KG1 (cell line): ENCODE measurements at places on chromosomes 7 and 10.
A peak's percentile ranks its signal among the peaks of the same experiment; 100 is the strongest.

DNA sequence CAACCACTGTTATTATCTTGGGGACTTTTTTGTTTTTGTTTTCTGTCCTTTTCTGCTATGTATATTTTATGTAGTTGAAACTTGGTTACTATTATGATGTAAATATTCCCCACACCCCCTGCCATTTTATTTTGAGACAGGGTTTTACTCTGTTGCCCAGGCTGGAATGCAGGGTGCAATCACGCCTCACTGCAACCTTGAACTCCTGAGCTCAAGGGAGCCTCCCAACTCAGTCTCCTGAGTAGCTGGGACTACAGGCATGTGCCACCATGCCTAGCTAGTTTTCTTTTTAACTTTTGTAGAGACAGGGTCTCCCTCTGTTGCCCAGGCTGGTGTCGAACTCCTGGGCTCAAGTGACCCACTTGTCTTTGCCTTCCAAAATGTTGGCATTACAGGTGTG, 18.0 kb downstream of the GSTO2 start:
- DNase-seq = no peak

- no peak for DNase-seq
Observed at GRCh38 chr10:34320265-34320664, 494.8 kb downstream of the PARD3 start.

DNA sequence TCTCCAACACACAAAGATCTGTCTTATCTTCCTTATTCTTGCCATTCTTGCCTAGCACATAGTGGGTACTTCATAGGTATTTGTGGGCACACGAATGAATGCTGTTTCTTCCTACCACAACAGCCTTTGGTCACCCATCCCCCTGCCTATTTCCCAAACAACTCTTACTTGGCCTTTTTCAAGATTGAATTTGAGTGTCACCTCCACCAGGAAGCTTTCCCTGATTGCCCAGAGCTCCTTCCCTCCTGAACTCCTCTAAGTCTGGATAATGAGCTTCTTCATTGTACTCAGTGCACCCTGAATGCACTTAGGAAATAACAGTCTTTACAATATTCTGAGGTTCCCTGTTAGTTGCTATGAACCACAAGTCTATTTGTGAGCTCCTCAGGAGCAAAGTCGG, 11.6 kb upstream of the PDZD8 start:
- no peak for DNase-seq

- no peak for DNase-seq
Observed at GRCh38 chr10:123781324-123781900, 110.2 kb downstream of the CPXM2 start.

DNA sequence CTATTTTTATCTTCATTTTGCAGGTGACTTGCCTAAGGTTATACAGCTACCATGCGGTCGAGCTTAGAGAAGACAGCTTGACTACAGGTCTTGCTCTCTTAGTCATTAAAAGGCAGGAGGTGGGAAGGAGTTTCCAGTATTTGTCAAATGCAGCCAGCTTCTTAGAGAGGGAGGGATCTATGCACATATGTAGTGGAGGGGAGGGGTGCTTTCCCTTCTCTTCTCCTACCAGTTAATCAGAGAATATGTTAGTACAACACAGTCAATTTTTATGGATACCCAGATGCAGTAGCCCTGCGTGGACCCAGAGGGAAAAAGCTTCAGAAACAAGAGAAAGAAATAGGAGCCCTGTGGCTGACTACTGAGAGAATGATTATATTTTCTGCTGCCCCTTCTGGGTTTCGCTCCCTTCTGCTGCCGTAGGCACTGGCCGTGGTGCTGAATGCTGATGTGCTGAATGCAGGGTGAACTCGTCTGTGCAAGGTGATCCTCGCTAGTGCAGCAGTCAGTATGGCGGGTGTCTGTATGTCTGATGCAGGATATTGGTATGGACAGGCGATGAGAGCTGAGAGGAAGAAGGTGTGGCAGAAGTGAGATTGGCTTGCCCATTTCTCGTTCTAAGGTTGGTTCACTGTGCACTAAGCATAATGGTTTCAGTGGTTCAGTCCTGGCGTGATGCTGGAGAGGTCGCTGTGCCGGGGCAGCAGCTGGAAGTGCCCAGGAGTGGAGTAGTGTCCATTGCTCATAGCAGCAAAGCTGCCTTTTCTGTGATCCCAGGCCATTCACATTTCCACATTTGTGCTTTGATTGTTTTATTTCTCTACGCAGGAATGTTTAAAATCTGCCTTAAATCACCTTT, 189.2 kb upstream of the PODXL start:
- no peak for DNase-seq

- DNase-seq = no peak
Observed at GRCh38 chr7:117698018-117698417, 175.2 kb downstream of the CTTNBP2 start.

GRCh38 chr7:46133072-46133471, 212.0 kb upstream of the IGFBP3 start:
- DNase-seq = no peak

DNA sequence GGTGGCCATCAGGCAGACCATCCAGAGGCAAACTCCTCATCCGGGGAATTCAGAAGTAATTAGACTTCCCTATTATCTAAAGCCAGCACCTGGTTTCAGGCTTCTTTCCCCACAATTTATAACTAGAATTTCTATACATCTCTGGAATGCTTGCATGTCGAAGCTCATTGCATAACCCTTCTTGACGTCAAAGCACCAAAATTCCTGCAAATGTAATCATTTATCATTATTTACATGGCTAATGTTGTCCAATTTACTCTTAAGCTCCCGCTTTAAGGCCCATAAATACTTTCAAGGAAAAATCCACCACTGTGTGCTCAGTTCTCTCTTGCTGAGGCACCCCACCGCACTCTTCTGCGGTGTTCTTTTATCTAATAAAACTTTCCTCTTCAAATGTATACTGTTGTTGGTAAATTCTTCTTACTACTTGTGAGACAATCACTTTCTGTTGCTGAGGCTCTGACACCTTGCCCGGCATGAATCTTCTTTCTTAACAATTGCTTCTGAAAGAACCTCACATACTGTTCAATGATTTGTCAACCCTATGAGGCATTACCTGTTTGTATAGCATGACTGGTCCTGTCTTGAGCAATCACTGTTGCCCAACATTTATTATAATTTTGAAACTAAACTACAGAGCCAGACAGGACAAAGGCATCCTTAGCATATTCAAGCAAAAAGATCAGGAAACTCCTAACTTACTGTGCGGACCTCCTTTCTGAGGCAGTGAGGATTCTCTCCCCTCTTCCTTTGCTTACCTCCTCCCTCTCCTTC, 17.4 kb upstream of the GPR141 start:
- no peak for DNase-seq

DNA sequence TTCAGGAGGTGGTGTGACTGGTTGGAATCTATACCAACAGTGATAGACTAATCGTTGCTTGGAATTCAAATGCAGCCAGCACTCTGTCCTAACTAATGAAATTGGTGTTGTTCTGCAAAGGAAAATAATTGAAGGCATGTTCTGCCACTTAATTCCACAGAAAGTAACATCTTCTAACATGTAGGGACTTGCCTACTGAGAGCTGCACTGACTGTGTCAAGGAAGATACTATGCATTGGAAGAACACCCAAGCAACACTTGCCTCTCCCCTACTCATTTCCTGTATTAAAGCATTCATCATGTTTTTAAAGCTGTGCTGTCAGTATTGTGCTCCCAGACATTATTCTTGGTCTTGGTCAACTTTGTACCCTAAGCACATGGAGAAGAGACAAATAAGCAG, 2.7 kb upstream of the CYP3A7 start:
- DNase-seq = no peak

- no peak for DNase-seq
Observed at GRCh38 chr10:48612236-48612943, 7.5 kb upstream of the ARHGAP22 start.

GRCh38 chr7:128007303-128007680, 23.9 kb downstream of the LRRC4 start:
- DNase-seq = no peak

DNA sequence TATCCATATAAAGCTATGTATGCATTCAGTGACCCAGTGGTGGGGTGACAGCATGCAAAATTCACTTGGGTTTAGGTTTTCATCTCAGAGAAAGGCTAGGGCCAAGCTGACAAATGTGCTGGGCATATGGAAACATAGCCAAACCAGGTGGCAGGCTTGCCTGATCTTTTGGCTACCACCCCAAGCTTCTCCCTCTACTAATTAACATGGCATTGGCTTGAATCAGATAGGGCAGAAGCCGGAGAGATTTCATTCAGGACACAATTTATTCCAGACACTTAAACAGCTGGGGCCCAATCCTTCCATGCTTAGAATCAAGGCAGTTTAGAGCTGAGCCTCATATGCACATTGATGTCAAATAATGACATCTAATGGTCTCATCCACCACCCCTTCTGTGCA, 95.5 kb upstream of the AGK start:
- no peak for DNase-seq

DNA sequence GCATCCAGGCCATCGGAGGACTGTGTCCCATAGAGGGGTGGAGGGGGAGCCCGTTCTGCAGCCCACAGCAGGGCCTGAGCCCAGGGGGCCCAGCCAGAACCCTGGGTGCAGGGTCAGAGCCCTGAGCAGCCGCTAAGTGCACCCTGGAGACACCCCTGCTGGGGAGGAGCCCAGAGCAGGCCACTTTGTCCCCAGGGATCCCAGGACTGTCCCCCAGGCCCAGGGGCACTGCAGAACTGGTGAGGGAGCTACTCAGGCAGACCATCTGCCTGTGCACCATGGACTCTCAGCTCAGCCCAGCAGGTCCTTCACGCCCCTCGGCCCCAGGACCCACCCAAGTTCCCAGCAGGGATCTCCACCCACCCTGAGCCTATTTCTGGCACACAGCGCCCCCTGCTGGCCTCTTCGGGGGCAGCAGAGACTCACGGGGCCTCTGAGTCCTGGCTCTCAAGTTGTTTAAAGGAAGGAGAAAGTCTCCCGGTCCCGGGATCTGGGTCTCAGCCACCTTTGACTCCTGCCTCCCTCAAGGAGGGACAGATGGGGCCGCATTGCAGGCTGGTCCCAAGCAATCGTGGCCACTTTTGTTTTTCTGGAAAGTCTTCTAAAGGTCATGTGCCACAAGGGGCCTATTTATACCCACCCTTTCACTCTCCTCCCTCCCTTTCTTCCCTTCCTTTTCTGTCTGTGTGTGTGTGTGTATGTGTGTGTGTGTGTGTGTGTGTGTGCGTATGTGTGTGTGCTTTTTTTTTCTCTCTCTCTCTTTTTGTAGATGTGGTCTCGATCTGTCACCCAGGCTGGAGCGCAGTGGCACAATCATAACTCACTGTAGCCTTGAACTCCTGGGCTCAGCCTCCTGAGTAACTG, 90.3 kb downstream of the MYL10 start:
- peak; percentile 0 for DNase-seq

DNA sequence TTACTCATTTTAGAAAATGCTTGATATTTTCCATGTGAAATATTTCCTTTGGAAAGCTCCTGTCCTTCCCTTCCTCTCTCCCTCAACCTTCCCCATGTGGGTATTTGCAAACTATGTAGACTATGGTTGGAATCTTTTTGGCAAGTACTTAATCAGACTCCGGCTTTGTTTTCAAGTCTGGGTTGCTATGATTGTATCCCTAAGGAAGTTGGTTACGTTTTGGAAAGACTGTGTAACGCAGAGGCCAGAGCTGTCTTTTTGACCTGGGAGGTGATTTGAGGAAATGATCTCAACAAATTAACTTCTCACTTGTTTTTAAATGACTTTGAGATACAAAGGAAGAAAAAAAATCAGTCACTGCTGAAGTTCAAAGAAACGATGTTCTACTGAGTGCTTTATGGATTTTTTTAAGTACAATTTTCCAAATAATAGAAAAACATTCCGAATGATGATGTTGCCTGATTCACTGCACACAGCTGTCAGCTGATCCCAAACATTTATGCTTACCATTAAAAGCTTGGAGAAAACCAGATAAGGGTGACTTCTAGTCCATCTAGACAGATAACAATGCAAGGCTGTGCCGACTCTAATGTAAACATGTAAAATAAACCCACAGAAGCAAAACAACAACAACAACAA, 145.5 kb upstream of the CELF2 start:
- DNase-seq = no peak

DNA sequence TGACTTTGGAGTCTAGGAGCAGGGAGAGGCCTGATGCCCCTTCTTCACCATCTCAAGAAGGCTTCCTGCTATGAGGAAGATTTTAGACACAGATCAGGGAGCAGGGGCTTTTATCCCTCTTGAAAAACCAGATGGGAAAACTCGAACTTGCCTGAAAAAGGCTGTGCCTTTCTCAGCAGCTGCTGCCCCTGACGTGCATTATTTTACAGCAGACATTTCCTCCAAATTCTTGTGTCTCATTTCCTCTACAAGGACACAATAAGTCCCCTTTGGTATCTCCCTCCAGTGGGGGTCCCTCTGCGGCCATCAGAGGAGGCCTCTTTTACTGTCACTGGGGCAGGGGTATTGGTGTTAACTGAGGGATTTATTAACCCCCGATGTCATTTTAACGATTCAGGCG, 38.0 kb upstream of the AQP1 start:
- DNase-seq = no peak

GRCh38 chr10:122570920-122571319, 10.4 kb downstream of the DMBT1 start:
- DNase-seq = no peak

GRCh38 chr7:132646052-132646451, 69.8 kb upstream of the PLXNA4 start:
- DNase-seq = no peak

DNA sequence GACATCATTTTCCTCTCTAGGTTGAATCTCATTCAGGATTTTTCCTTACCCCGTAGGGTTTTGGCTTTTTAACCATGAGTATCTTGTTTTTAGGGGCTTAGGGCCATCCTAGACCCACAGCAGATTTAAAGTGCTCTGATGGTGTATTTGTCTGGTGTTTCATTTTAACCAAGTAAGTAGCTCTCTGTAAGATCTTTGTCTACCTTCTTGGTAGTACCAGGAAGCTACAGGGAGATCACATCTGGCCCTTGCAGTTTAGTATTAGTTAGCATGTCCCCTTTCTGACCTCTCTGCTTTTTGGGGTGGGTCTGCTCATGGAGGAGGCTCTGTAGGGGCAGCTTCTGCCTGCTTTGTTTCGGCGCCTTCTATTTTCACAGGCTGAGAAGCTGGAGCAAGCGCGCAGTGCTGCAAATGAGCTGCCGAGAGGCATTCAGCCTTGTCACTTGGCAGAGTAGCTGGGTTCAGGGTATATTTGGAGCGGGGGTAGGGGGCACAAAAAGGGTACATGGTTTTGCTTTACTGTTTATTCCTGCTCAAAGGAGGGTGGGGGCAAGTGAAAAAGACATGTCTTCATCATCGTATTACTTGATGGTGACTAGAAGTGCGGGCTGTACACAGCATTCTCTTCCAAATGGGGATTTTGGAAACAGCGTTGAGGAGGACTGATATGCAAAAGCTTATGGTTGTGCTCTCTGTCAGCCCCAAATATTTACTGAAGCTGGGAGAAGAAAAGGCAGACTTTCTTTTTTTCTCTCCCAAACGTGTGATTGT, 146.3 kb downstream of the CELF2 start:
- no peak for DNase-seq

GRCh38 chr7:1156782-1157535, 3.0 kb downstream of the ZFAND2A start:
- no peak for DNase-seq

DNA sequence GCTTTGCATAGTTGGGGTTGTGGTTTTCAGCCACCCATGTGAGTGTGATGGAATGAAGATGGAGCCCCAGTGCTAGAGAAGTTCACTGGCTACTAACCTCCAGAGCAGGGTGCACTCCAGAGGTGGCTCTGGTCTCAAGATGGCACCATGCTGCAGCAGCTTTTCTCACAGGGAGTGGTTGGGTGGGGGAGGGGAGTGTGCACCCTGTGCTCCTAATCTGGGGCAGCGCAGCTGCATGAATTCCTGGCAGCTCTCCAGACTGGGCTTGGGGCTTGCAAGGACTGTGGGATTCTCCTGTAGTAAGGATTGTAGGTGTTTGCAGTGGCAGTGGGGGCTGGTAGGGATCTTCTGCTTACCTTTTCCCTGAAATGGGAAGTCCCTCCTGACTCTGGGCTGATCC, 23.7 kb downstream of the PHTF2 start:
- no peak for DNase-seq
